ENCODE measurements at places on chromosomes 1 and 21.
A peak's percentile ranks its signal among the peaks of the same experiment; 100 is the strongest.

GRCh38 chr1:200432586-200432985, 22.8 kb upstream of the ZNF281 start:
- no peak for DNase-seq

DNA sequence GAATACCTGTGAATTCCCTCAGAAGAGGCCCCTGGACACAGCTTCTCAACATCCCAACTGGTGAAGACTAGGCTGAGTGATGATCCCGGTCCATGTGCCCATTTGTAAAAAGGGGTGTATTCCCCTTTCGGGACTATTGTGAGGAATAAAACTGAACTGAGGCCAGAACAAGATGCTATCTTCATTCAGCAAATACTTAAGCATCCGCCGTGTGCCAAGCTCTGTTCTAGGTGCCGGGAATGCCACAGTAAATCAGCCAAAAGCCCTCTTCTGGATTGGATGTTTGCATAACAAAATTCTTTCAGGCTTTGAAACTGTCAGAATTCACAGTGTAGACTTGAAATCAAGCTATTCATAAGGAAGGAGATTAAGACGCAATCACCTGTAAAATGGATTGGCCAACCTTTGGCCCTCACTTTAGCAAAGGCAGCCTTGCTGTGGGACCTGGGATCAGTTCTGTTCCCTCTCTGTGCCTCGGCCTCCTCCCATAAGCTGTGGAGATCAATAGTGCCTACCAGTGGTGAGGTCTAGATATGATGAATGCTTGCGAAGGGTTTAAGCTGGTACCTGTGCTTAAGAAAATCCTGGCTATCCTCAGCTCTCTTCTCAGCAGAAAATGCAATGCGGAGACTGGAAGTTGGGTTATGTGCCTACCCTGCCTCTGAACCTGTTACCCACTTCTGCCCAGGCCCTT, 1.8 kb downstream of the ALPL start:
- no peak for DNase-seq

DNA sequence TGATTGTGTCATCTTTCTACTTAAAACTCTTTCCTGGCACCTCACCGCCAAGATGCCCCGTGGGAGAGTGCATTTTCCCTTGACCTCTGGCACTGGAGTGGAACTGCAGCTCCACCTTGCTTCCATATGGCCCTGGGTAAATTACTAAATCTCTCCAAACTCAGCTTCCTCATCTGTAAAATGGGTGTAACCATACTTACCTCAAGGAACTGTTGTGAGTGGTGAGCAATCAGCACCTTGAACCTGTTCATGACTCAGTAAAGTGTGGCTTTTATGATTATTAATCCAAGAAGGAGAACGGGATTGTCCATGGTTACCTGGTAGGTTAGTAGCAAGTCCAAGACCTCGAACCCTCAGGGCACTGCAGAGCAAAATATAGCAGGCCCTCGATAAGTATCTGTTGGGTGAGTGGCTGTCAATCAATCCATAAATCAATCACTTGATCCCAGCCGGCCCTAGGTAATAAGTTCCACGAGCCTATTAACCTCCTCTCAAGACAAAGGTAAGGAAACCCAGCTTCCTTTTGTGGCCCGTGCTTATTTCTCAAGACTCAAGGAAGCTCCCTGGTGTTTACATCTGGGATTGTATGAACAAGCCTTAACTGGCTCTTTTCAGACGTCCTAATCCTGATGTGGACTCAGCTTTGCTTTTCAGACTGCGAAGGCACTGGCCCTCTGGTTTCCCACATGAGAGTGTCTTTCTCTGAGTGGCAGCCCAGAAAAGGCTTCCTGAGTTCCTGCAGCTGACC, 114.0 kb upstream of the GJB5 start:
- no peak for DNase-seq

DNA sequence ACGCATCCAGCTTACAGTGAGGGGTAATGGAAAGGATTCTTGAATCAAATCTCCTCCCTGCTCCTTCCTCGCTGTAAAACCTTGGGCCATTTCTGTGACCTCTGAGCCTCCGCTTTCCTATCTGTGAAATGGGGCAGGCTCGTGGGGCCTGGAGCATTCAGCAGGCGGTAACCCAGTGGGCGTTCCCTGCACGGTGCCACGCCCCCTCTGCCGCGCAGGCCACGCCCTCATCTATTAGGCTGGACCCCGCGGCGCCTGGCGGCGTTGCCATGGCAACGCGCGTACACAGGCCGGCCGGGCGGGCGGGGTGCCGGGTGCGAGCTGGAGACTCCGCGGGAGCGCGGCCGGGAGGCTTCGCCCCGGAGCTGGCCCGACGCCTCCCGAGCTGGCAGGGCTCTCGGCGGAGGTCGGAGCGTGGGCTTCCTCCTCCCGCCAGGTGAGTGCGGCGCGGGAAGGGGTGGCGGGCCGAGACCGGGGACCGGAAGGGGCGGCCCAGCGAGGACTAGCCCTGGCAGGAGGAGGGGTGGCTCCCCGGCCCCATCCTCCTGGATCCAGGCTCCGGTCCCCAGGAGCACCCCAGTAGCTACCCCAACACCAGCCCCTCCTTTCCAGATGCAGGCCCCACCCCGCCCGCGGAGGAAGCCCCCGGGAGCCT, at the start of gene FHAD1:
Gene FHAD1 (plus strand): TSS at position 264 of the 655 bp plus-strand sequence. CDS start 4,562 bp downstream, outside the sequence.
- DNase-seq: peak; percentile 69
